ENCODE measurements at places on chromosomes 11 and 22.

GRCh38 chr11:2673871-2674471 lies 25.8 kb downstream of the KCNQ1OT1 start:
- no peak for DNase-seq

GRCh38 chr11:112770033-112770432 lies 191.2 kb upstream of the NCAM1 start:
- DNase-seq: no peak

GRCh38 chr22:42284643-42285181 lies 14.3 kb upstream of the TCF20 start:
- no peak for DNase-seq

DNA sequence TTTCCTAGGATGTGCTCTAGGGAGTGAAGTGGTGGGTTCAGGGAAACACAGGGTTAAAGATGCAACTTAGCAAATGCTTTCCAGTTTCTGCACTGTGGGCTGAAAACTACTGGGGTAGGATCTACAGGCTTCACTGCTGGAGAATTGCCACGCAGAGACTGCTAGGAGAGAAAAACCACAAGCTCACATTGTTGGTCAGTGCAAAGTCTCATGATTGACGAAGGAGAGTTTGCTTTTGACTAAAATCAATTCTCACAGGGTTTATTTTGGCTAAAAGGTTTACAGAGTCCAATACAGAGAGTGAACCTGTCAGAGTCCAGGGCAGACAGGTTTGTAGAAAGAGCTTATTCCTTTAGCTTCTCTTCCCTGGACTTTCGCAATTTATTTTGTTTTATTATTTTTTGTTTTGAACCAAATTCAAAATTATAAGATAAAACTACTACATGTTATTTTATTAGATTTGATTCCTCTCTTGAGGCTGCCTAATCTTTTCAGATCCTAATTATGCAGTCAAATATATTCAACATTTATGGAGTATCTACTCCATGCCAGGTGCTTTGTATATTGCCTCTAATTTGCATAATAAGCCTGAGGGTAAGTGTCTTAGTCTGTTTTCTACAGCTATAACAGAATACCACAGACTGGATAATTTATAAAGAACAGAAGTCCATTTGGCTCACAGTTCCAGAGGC lies 64.7 kb downstream of the MTNR1B start:
- DNase-seq: no peak

DNA sequence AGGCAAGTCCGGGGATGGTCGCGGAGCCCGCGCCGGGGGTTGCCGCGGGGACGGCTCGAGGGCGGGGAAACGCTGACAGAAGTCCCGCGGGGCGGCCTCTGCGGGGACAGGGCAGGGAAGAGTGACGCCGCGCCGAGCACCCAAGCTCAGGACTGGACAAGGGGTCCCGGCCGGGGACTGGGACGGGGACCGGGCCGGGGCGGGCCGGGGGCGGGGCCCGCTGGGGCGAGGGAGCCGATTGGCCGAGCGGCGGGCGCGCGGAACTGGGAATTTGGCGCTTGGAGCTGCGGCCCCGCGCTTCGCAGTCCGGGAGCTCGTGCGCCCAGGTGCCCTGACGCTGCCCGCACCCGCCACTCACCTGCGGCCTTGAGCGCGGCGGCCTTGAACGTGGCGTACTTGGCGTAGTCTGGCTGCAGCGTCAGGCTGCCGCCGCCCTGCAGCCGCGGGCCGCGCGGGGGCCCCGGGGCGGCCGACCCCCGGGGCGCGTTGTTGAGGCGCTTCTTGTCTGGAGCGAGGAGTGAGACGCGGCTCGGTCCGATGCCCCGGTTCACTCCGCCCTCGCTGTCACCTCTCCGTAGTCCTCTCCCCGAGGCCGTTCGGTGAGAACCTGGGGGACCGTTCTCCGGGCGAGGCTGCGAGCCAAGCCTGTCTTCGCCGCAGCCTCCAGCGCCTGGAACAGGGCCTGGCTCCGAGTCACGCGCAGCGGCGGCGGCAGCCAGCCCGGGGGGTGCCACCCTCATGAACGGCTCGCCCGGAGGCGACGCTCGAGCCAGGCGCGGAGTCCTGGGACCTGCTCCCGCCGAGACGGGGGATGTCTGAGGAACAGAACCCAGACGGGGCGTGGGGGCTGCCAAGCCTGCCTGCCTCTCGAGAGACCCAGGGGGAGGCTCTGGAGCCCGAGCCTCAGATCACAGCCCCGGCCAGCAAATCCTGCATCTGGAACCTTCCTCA lies 4.5 kb downstream of the SHISA8 start:
- DNase-seq: peak; percentile 17

Measured in lung microvascular endothelial cell (primary cell).